LHCN-M2 (cell line): ENCODE measurements at places on chromosomes 2 and 18. TPM values are rescaled to one million over a fixed set of nuclear protein-coding genes. Genes with fewer than 3 reads are reported as not detected.

GRCh38 chr2:51997571-51997970 lies 965.6 kb upstream of the NRXN1 start:
- DNase-seq, result no peak

DNA sequence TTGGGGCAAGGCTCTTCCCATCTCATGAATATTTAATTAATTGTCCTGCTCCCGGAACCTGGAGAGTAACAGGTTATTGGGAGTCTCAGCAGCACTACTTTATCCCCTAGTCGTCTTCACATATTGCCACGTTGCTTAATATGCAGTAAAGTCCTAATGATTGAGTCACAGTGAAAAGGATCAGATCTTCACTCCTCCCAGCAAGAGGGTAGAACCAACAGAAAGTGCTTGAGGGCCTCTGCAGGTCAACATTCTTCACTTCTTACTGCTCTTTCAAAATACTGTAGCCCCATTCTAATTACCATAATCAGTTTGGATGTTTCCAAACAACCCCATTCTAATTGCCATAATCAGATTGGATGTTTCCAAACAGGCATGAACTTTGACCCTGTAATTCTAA lies 801.0 kb downstream of the LRRTM4 start:
- no peak for DNase-seq

- DNase-seq, result no peak
Observed at GRCh38 chr2:73084971-73085370, 13.5 kb upstream of the SFXN5 start.

DNA sequence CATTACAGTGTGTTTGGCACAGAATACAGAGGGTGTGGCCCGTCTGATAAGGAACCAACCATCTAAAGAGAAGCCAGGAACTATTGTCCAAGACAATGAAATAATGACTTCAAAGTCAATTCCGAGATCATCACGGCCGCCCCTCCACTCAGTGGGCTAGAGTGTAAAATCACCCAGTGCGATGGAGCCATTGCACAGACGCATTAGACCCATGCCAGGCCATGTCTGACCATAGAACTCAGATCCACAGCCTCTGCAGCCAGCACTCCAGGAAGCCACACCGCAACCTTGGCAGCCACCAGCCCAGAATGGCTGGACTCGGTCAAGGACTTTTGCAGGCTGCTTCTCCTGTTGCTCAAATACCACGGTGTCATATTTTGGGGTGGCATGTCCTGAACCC lies 835.7 kb downstream of the DCDC2C start:
- DNase-seq, result no peak

GRCh38 chr2:11571170-11571569 lies 37.3 kb downstream of the GREB1 start:
- no peak for DNase-seq

DNA sequence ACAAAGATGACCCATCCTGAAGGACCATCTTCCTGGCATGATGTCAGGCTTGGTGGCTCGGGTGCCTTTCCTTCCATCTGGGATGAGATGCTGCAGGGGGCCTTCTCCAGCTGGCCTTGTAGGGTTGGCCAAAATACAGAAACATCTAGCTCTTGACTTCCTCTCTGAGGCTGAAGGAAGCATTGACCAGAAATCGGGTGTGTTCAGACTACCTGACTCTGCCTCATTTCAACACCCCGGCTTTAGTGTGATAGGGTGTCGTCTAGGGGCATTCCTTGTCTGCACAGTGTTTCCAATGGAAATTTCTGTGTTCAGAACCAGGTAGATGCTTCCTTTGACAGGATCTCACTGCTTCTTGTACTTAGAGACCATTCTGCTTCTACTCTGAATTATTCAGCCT lies 115.7 kb upstream of the SPRED2 start:
- no peak for DNase-seq

DNA sequence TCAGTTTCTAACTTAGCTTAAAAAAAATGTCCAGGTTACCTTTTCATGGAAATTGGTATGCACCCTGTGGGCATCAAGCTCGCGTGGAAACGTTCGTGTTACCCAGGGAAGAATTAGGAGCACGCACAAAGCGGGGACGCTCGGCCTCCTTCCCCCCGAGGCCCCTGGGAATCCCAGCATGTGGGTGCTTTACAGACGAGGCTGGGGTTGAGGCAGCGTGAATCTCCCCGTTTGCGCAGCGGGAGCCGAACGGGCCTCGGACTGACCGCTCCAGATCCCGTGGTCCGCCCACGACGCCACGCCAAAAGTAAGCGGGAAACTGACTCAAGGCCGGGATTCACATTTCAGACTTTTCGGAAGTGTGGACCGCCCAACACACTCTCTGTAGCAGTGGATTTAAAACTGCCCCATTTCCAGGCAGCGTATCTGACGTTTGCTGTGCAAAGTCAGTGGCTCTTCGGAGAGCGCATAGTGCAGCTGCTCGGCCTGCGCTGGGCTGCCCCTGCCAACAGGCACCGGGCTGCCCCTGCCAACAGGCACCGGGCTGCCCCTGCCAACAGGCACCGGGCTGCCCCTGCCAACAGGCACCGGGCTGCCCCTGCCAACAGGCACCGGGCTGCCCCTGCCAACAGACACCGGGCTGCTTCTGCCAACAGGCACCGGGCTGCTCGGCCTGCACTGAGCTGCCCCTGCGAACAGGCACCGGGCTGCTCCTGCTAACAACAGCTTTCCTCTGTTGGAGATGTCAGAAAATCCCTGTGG lies 49.7 kb downstream of the SH3YL1 start:
- no peak for DNase-seq

GRCh38 chr2:203683932-203684556 lies 22.4 kb upstream of the CD28 start:
- peak; percentile 89 for DNase-seq

GRCh38 chr2:24744356-24744755 lies 48.8 kb downstream of the PTRHD1 start:
- no peak for DNase-seq

DNA sequence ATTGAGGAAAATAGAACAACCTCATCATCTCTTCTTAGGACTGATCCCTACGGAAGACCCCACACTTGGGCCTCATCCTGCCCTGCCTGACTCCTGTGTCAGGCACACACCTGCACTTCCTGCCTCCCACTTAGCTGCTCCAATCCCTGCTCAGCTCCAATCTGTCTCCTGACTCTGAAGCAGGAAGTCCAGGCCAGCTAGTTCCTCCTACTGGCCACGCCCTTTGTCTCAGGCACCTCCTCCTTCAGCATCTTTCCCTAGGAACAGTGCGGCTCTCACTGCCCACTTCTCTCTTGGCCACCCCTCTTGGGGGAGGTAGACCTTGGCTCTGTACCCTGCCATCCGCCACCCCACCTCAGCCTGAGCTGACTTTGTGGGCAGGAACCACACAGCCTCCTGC lies 135.8 kb downstream of the CELF4 start:
- DNase-seq, result no peak

GRCh38 chr2:74540291-74540690 lies 10.6 kb downstream of the HTRA2 start:
- no peak for DNase-seq

DNA sequence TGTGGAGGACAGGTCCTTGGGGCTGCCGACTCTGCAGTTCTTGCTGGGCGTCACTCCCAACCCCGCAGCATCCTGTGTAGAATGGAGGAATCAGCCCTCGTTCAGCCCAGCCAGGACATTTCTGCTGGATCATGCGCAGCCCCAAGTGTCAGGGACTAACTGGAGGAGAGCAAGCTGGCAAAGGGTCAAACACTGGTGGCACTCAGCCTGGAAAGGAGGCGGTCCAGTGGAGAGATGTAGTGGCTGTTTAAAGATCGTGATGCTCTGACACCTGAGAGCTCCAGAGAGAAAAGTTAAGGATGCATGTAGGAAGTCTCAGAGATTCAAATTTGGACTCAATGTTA lies 63.6 kb upstream of the SH3RF3 start:
- DNase-seq, result no peak

DNA sequence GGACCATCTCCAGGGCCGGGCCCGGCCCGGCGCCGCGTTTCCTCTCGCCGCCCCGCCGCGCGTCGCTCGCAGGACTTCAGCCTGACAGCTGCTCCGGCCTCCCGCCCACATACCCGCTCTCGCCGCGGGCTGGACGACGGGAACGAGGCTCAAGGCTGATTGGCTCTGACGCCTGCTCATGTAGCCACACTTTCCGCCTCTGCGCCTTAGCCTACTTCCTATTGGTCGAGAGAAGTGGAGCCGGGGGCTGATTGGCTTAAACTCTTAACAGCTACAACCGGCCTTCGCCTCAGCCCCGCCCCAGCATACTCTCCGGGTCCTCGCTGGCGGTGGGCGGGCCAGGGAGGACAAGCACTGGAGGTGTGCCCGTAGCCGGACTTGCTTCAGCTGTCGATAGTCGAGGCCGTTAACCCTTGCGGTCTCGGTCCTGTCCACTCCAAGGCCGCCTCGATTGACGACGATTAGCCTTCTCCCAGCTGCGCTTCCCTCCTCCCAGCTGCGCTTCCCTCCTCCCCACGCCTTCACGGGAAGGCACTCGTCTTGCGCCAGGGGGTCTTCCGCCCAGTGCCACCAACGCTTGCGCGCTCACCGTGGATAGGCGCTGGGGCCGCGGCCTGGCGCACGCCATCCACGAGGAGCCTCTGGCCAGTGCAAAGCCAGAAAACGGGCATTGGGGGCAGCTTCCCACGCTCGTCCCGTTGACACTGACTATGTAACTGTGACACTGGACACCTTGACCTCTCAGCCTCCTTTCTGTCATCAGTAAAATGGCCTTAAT lies at the start of gene PRADC1:
TSS of gene PRADC1 (minus strand) at position 86 of the 778 bp plus-strand sequence. CDS start at position 7, 79 bp downstream.
- DNase-seq, result peak; percentile 100

GRCh38 chr2:31442376-31442775 lies 27.8 kb upstream of the XDH start:
- DNase-seq, result peak; percentile 48

- DNase-seq, result no peak
Observed at GRCh38 chr2:144120487-144120886, 399.4 kb downstream of the ZEB2 start.

GRCh38 chr2:119010336-119010735 lies 68.3 kb downstream of the MARCO start:
- DNase-seq, result no peak

- DNase-seq, result peak; percentile 79
Observed at GRCh38 chr2:182672466-182673165, 43.4 kb upstream of the DNAJC10 start.

DNA sequence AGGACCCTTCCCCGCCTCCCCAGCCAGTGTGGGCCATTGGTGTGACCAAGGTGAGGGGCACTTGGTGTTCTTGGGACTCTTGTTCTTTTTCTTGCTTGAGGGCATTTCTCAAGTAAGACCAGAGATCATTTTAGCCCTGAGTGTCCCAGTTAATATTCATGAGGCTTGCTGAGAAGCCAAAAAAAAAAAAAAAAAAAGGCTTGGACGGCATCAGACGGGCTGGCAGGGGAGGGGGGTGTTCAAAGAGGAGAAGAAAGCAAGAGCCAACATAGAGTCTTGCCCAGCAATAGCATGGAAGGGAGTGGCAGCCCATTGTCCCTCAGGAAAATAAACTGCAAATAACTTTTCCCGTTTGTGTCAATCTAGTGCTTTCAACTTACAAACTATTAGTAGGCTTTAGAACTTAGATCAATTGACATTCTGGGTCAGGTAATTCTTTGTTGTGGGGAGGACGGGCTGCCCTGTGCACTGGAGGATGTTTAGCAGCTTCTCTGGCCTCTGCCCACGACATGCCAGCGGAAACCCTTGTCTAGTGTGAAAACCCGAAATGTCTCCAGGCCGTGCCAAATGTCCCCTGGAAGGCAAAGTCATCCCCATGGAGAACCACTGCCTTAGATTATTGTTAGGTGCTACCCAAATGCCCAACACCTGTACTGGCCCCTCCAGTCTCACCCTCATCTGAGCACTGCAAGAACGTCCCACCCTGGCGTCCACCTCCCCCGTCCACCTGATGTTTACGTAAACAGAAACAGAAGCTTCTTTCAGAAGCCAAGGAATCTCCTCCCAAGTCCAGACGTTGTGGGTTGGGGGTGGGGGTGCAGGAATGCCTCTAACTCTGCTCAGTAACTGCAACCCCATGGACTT lies 163.4 kb downstream of the BCL2 start:
- DNase-seq, result no peak

- DNase-seq, result peak; percentile 82
Observed at GRCh38 chr2:134900151-134900550, 18.5 kb upstream of the CCNT2 start.

DNA sequence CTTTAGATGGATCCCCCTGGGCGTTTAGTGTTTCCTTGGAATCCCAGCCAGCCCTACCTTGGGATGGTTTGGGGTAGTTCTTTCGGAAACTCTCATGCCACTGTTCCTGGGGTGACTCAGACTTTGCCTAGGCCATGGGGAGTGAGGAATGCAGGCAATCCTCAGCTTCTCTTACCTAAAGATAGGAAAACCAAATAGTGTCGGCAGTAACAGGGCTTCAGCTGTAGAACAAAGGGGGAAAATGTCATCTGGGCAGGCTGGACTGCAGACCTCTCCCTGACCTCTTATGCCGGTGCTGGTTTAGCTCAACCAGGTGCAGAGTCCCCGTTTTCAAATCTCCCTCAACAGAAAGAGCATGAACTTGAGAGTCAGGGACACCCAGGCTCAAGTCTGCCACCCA lies 252.1 kb downstream of the TSN start:
- no peak for DNase-seq

GRCh38 chr2:11129598-11130449 lies 25.4 kb upstream of the SLC66A3 start:
- no peak for DNase-seq

DNA sequence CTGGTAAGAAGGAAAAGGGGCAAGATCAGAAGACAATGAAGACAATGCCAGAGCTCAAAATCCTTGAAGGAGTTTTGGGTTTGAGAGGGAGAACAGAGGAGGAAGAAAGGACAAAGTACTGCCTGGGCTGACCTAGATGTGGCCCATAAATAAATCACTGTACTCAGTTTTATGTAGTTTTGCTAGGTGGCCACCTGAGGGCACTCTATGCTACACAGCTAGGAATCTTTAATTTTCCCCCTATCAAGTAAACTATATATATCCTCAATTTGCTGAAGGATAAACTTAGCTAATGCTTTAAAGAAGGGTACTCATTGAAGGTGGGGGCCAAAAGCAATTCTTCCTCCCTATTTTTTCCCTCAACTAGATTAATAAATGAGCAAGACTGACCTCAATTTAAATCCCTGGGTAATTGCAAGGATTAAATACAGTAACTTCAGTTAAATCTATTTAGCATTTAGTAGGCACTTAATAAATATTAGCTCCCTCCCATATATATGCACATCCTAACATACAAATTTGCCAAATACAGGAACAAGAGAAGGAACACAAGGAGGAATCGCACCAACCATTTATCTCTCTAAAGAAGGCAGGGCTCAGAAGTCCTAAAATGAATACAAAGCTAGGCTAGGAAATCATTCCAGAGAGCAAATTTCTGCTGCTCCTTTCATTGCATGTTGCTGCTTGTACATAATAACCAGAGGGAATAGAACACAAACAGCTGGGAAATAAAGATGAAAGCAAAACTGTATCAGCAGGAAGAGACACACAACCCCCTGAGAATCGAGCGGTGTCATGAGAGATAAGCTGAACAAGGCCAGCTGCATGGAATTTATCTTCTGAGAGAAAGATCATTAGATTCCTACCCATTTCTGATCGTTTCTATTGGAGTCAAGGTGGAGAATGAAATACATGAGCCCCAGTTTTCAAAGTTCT lies 540.1 kb downstream of the NRXN1 start:
- peak; percentile 7 for DNase-seq

LOXHD1 gene
- not detected in 2 replicates for total RNA-seq

C1D gene
- total RNA-seq, result 47.8 and 55.5 TPM in 2 replicates

LONRF2 gene
- not detected in 2 replicates for total RNA-seq

HOXD3 gene
- not detected in 2 replicates for total RNA-seq

ICA1L gene
- total RNA-seq, result 2.9 and 6.0 TPM in 2 replicates

LINC00305 gene
- not detected in 2 replicates for total RNA-seq

NYAP2 gene
- total RNA-seq, result not detected in 2 replicates

EVX2 gene
- total RNA-seq, result not detected in 2 replicates

ACADL gene
- total RNA-seq, result not detected in 2 replicates

ALPP gene
- not detected in 2 replicates for total RNA-seq

ZNF892 gene
- 3.4 and 4.6 TPM in 2 replicates for total RNA-seq

GCKR gene
- 0.11 and 0.32 TPM in 2 replicates for total RNA-seq

PLGLB1 gene
- 0.34 and 0.96 TPM in 2 replicates for total RNA-seq
